Activated naive CD4-positive, alpha-beta T cell (primary cell): ENCODE measurements at places on chromosomes 12 and 14.

DNA sequence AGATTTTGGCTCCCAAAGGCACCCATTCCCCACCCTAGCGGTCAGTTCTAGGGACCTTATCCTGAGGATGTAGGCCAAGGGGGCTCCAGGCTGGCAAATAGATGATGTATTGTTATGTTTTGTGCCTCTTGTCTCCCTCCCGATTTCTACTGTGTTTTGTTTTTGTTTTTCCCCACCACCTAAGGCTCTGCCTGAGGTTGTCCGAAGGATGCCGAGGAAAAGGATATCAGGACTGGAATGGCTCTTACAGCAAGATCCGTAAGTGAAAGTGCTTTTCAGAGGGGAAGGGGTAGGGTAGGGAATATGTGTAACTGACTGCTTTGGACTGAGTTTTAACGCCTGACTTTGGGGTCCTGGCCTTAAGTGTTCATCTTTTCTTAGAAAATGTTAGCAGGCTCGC, 6.6 kb downstream of the FOXG1 start:
- DNase-seq: no peak

DNA sequence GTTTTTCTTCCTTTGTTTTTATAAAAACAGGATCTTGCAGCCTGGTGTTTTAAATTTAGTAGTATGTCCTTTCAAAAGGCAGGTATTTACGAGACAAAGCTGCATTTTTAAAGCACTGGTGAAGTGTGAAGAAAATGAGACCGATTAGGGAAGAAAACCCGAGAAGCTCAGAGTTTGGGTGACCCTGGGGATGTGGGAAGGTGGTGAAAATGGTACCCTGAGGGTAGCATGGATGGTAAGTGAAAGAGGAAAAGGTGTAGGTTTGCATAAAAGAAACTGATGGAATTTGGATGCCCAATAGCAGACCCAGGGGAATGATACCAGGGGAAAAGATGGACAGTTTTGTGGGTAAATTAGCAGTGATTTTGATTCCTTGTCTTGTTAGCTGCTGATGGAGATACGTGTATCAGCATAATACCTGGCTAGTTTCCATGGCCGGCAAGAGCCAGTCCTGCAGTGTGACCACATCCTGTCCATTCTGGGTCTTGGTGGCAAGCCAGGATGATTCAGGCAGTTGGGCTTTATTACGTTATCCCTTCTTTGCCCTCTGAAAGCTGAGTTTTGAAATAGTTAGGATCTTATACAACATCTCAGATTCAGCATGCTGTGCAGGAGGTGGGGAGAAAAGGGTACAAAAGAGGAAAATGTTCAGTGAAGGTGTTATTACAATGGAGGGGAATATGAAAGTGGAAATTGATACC, 8.9 kb downstream of the BICD1 start:
- DNase-seq: no peak

DNA sequence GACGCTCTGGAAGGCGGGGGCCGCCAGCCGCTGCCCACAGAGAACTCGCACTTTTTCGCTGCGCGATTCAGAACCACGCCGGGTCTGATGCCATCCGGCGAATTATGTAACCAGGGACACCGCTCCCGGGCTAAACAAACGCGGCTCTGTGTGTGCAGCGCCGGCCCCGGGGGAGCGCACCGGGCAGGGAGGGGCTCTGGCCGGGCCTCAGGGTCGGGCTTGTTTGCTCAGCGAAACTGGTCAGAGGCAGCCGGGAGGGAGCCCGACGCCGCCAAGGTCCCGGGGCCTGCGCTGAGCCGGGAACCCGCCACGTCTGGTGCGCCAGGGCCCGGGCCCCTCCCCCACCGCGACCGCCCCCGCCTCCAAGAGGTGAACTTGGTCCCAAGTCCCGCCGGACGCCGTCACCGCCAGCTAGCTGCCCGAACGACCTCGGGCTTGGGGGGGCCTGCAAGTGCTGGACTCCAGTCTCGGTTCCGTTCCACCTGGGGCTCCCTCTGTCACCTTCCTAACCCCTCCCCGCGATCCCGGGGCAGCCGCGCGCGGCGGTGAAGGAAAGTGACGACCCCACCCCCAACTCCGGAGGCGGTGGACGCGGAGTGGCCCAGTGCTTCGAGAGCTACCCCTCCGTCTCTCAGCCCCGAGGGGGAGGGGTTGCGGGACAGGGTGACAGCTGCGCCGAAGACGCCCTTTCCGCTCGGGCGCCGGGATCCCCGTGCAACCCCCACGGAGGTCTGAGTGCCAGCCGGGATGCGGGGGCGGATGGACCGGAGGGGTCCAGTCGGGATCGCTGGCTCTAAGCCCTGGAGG, 848 bp downstream of the CTDSP2 start:
- DNase-seq: peak; percentile 49

DNA sequence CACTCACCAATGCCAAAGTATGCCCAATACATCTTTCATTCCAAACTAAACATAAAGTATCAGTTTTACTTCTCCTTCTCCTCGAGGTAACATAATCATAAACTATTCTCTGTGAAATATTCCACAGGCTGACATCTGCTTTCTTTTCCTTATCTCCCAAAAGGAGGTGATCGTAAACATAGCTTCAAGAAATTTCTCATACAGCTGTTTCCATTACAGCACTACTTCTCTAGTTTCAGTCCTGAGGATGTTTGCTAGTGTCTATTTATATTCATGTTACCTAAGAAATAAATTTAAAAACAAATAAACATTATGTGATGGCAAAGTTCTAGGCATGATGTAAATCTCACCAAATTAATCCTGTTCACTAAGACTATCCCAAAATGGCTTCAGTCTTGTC, 90.1 kb upstream of the CPSF6 start:
- no peak for DNase-seq

DNA sequence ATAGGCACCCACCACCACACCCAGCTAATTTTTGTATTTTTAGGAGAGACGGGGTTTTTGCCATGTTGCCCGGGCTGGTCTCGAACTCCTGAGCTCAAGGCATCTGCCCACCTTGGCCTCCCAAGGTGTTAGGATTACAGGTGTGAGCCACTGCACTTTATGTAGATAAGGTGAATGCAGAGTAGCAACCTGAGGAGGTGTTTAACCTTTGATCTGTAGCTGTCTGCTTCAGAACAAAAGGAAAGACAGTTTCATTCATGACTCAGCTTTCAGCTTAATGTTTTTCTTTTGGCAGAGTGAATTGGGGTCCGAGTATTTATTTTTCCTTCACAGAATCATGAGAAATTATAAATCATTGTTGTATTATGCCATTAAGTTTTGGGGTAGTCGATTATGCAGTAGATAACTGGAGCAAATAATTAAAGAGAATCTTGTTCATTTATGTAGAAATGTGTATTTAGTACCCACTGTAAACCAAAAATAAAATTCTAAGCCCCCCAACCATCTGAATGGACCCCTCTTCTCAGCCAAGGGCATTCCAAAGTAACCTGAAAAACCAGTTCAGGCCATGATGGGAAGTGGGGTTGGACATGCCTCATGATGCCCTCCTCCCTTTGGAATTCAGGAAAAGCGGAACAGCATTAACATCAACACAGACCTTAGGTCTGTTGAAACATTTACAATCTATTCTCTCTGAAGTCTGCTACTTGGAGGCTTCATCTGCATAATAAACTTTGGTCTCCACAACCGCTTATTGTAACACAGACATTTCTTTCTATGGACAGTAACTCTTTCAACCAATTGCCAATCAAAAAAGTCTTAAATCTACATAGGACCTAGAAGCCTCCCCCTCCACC, 10.7 kb upstream of the STX2 start:
- DNase-seq: no peak

GRCh38 chr14:105887692-105888091, 361.3 kb downstream of the TMEM121 start:
- no peak for DNase-seq

- DNase-seq: no peak
These were observed 30.7 kb downstream of the VWF start for GRCh38 chr12:6093764-6094163.
